ENCODE measurements at places on chromosomes 11 and 22.

DNA sequence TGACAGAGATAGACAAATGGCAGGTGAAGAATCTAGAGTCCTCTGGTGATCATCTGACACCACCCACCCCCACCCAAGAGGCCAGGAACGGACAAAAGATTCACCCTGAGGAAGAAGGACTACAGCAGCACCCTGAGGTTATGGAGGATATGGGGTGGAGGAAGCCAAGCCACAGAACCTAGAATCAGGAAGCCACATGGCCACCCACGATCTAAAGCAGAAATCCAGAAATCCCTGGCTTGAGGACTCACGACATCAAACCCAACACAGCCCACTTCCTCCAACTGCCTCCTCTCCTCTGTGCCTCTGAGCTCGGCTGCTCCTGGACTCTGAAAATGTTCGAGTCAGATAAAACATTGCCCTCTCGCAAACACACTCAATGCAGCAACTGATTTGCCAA lies 364.3 kb downstream of the SHANK2 start:
- DNase-seq = no peak

DNA sequence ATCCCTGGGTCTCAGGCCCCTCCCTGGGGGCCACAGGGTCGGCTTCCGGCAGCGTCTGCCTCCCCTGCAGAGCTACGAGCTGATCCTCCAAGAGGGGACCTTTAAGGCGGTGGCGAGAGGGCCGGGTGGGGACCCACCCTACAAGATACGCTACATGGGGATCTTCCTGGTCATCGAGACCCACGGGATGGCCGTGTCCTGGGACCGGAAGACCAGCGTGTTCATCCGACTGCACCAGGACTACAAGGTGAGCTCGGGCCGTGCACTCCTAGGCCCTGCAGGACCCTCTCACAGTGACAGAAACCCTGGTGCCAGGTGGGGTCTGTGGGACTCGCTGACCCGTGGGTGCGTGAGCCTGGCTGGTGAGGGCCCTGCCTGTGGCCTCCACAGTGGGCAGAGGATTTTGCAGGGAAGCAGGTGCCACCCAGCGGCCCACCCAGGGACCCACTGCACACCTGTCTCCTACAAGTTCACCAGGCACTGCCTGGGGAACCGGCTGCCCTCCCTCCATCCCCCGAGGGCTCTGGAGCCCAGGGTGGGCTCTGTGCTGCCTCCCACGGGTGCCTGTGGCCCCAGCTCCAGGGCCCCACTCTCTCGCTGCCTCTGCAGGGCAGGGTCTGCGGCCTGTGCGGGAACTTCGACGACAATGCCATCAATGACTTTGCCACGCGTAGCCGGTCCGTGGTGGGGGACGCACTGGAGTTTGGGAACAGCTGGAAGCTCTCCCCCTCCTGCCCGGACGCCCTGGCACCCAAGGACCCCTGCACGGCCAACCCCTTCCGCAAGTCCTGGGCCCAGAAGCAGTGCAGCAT lies 13.7 kb downstream of the MUC5B start:
- no peak for DNase-seq

GRCh38 chr11:64759722-64760719 lies at the start of gene PYGM:
Gene PYGM (minus strand): TSS chr11:64759974. CDS start chr11:64759898, 76 bp downstream.
- no peak for DNase-seq

DNA sequence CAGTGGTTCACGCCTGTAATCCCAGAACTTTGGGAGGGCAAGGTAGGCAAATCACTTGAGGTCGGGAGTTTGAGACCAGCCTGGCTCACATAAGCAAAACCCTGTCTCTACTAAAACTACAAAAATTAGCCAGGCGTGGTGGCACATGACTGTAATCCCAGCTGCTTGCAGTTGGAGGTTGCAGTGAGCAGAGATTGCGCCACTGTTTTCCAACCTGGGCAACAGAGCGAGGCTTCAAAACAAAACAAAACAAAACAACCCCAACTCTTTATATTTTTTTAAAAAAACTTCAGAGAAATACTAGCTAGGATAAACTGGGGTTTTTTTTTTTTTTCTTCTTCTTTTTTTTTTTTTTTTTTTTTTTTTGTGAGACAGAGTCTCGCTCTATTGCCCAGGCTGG lies 31.8 kb upstream of the RAPSN start:
- no peak for DNase-seq

- no peak for DNase-seq
Observed at GRCh38 chr22:35045451-35045850, 20.5 kb upstream of the ISX start.

Data from ACHN (cell line).